ENCODE measurements at places on chromosomes 11 and 22. TPM values are rescaled to one million over a fixed set of nuclear protein-coding genes. Genes with fewer than 3 reads are reported as not detected.

The NRXN2 gene
- 33.2 TPM for total RNA-seq

The JAM3 gene
- 45.1 TPM for total RNA-seq

The A4GALT gene
- total RNA-seq: 22.6 TPM

The FADS3 gene
- total RNA-seq: 17.5 TPM

The INS gene
- 0.35 TPM for total RNA-seq

The ZBTB16 gene
- 31.9 TPM for total RNA-seq

The MS4A12 gene
- total RNA-seq: not detected

The C22orf31 gene
- total RNA-seq: 0.64 TPM

The ADAMTS8 gene
- total RNA-seq: 2.5 TPM

The SLC5A1 gene
- 0.58 TPM for total RNA-seq

The SYT8 gene
- total RNA-seq: 0.82 TPM
